EL (cell line): ENCODE measurements at places on chromosomes 11 and 22.

DNA sequence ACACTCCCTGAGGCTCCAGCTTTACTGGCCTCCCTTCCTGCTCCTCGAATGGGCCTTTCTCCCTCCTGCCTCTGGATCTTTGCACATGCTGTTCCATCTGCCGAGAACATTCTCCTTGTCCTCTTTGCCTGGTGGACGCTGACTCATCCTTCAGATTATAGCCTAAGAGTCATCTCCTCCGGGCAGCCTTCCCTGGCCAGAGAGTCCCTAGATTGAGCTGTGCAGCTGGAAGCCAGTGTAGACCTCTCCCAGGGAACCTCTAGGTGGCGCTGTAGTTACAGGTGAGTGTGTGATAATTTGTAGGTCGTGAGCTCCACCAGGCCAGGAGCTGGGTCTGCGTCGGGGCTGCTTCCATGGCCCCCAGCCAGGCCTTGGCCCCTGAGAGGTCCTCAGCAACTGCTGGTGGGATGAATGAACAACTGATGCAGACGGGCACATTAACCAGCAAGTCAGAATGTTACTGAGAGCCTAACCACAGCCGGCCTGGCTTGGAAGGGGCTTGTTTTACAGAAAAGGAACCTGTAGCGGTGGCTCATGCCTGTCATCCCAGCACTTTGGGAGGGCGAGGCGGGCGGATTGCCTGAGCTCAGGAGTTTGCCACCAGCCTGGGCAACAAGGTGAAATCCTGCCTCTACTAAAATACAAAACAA, 8.7 kb downstream of the PNPLA5 start:
- peak; percentile 86 for DNase-seq

- peak; percentile 25 for DNase-seq
Measured at GRCh38 chr11:12599408-12600143, 74.6 kb upstream of the TEAD1 start.

- no peak for DNase-seq
Measured at GRCh38 chr11:65591939-65592857, 3.4 kb downstream of the KCNK7 start.

GRCh38 chr11:121448431-121448941, 3.6 kb upstream of the SORL1 start:
- no peak for DNase-seq

- DNase-seq = no peak
Measured at GRCh38 chr11:767238-767637, 10.0 kb downstream of the GATD1 start.

DNA sequence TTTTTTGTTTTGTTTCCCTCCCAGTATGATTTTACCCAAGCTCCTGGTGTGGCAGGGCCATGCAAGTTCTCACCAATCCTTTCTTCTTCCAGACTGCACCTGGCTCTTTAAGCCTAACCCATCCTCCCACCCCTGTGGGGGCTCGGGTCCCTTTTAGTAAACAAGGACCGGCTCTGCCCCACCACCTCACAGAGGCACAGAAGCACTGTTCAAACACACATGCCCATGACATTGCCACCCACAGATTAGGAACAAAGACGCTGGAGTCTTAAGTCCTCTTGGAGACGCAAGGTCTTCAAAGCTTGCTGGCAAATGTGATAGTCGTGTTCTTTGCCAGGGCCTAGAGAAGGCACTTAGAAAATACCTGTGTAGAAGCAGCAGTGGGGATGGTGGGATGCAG, 18.9 kb downstream of the UQCR10 start:
- no peak for DNase-seq

- DNase-seq = no peak
Measured at GRCh38 chr22:43821606-43822425, 9.7 kb upstream of the EFCAB6 start.

- no peak for DNase-seq
Measured at GRCh38 chr22:44409211-44409973, 88.6 kb downstream of the RTL6 start.

DNA sequence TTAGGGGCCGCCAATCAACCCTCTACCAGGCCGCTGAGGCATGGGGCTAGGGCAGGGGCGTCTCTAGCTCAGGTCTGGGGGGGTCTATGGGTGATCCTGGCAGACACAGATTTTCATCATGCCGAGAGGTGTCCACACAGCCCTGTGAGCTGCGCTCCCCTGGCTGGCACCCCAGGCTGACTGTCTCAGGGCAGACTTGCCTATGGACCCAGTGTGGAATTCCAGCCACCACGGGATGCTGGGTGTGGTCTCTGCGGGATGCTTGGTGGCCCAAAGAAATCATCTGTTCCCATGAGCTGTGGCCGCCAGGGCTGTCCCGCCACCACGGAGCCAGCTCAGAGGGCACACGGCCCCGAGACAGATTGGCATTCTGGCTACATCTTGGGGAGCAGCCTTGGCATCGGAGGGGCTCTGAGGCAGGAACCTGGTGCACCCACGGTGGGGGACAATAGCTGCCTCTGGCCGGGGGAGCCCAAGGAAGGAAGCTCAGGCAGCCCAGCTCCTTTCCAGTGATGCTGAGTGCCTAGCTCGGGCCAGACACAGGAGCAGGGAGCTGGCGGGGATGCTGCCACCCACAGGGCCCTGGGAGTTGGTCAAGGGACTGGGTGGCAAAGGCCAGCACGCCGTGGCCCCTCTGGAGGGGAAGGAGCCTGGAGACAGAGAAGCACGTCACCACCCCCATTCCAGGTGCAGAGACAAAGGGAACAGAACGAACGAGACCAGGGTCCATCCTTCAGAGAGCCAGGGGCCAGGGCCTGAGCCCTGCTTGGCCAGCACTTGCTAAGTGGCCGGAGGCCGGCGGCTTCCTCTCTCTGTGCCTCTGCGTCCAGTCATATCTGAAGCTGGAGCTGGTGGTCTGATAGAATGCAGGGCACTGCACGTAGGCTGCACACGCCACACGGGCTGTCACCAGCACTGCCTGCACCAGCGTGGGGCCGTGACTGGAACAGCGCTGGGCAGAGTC, 64.4 kb upstream of the FGF3 start:
- no peak for DNase-seq

DNA sequence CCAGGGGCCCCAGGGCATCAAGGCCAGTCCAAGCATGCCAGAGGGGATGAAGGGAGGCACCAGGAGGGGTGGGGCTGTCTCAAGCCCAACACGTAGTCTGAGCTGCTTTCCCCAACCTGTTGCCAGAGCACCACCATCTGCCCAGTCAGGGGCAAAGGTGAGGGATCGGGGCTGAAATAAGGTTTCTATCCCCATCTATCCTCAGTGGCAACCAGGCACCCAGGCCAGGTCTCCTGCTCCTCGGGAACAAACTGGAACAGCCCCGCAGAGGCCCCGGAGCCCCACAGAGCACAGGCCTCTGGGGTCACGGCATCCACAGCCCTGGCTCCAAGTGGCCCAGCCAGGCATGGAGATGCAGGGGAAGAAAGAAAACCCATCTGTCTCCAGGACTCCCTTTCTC, 19.3 kb downstream of the STARD10 start:
- no peak for DNase-seq

DNA sequence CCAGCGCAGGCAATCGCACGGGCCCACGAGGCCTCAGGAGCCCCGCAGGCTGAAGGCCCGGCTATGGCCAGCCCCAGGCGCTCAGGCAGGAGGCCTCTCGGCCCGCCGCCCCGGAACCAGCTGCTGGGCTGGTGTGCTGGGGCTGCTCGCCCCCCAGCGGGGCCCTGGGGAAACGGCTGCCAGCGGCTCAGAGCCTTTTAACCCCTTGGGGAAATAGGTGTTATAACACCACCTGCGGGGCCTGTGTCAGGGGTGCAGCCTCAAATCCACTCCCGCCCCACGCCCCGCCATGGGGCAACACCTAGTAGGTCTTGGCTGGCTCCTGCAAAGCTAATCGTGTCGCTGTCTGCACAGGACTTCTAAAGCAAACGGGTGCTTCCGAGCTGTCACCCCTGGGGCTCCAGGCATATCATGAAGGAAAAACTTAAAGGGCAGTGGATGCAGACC, 237.4 kb downstream of the TTC28 start:
- peak; percentile 81 for DNase-seq

GRCh38 chr11:30967579-30967978, 381.4 kb upstream of the MPPED2 start:
- DNase-seq = no peak

- no peak for DNase-seq
Measured at GRCh38 chr11:14444441-14445189, 55.0 kb downstream of the COPB1 start.

DNA sequence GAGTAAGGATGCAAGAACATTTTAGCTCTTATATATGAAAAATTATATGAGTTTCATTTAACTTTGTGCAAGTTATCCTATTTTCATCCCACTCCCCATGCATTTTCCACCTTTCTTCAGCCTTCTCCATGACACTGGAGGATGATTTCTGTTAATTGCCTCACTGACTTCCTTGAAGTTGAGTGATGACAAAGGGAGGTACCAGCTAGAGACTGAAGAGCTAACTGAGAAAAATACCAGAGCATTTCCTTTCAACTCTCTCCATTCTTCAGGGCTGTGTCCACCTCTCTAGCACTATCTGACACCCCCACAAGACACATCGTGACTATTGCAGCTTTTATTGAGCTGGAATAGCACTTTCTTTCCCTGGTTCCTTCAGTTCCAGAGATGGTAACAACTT, 711.6 kb upstream of the LRRC4C start:
- no peak for DNase-seq

DNA sequence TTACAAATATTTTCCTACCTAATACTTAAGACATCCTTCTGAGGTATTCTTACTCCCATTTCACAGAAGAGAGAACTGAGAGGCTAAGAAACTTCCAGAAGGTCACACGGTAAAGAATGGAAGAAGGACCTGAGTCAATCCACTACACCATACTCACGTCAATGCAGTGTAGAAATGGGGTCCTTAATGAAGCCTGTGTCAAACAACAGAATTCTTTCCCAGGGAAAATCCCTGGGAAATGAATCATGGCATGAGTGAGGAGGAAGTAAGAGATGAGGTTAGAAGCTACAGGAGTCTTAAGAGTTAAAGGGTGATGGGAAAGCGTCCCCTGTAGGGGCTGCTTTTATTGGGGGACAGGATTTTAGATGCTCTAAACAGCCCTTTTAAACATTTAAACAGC, 147.9 kb downstream of the C11orf91 start:
- DNase-seq = peak; percentile 59

DNA sequence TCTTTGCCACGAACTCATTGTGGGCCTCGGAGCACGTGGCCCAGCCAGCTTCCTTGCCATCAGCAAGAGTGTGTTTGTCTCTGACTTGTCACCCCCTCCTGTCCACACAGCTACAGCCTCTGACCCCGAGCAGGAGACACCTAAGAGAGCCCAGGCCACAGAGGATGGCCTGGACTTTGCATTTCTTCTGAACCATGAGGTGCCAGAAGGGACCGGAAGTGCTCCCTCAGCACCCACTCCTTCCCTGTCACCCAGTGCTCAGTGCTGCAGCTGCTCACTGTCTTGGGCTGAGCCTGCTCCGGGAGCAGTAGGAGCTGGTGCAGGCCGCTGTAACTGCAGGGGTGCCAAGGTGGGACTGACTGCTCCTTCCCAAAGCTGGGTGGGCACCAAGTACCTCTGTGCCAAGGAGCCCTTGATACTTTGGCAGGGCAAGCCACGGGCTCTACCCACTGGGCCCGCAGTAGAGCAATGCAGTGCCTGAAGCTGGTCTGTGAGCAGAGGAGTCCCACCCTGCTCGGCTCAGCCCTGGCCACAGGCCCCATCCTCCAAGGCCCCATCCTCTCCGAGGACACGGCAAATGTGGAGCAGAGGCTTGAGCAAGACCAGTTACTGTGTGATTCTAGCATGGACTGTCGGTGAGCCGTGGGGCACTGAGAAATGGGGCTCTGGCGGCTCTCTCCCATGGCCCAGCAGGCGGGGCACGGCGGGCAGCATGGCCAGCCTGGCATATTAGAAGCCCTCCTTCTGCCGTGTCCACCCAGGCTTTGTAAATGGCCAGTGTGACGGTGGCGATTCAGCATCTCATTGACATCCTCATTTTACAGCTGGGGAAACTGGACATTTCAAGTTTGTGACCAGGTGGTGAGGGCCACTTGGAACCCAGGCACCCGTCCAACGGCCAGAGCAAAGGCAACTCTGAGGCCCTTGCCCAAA, 6.3 kb downstream of the GRK2 start:
- no peak for DNase-seq

DNA sequence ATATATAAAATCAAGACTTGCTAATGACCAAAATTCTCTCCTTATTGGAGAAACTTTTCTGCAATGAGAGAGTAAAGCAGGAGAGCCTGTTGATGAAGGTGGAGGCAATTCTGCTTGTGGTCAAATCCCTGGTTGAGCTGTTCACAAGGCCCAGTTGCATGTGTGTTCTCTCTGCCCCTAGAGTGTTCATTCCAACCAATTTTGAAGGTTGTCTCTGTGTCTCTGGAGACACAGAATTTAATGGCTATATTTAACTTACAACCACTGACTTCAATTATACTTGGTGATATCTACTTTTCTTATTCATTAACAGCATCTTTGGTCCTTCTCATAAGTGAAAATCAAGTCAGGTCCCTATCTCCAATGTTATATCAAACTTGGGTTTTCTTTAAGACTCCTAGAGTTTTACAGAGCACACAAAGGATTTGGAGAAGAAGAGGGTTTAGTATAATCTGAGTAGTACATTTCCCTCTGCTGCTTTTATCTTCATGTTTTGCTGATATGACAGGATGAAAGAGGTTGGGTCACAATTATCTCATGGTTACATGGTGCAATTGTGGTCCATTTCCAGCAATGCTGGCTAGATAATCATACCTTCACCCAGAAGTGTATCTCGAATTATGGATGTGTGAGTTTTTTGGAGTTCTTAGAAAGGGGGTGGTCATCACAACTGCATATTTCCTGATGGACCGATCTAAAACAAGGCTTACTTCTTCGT, 4.0 kb downstream of the OOSP4A start:
- DNase-seq = no peak

GRCh38 chr11:15569305-15570025, 454.7 kb downstream of the INSC start:
- DNase-seq = no peak

- no peak for DNase-seq
Measured at GRCh38 chr22:23394525-23395326, 185.4 kb downstream of the IGLL1 start.

DNA sequence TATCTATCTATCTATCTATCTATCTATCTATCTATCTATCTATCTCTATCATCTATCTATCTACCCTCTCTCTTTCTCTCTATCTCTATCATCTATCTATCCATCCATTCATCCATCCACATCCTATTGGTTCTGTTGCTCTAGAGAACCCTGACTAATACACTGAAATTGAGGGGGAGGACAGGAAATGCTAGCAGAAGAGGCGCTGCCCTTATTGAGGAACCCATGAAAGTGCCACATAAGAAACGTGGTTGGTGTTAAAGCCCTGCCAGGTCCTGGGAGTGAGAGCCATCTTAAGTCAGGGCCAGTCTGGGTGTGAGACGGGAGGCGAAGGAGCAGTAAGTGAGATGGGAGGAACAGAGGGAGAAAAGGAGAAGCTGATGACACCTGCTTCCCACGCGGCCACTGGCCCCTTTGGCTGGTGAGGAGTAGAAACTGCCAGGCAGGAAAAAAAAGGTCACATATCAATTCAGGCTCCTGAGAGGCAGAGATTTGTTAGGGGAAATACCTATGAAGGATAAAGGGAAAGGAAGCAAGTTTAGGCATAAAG, 87.9 kb upstream of the PLET1 start:
- no peak for DNase-seq
